Breast epithelium (tissue), 4 donors: ENCODE measurements at places on chromosomes 1 and 21. TPM values are rescaled to one million over a fixed set of nuclear protein-coding genes. Genes with fewer than 3 reads are reported as not detected.
A peak's percentile ranks its signal among the peaks of the same experiment; 100 is the strongest.

The TCP10L gene
- total RNA-seq: 0.48 TPM

The CYP4A22 gene
- 0.44 TPM for total RNA-seq

The TMEM50A gene
- 117 TPM for total RNA-seq

GRCh38 chr1:87154384-87154783, 174.3 kb upstream of the LMO4 start:
- no peaks in the 10 kb centered on the region for H3K4me1 ChIP-seq
- H3K4me3 ChIP-seq: no peak overlapping the region
- H3K27me3 ChIP-seq: no peaks in the 10 kb centered on the region
- DNase-seq: peak; percentile 35
- peak overlapping the region; percentile 5 for H3K27ac ChIP-seq

- no peak overlapping the region for H3K27ac ChIP-seq
- no peaks in the 10 kb centered on the region for H3K36me3 ChIP-seq
- no peak overlapping the region for H3K4me3 ChIP-seq
Measured at GRCh38 chr1:54125386-54126070, 27.3 kb downstream of the CDCP2 start.
